Astrocyte (in vitro differentiated cells and primary cell): ENCODE measurements at places on chromosomes 5 and 9.
A peak's percentile ranks its signal among the peaks of the same experiment; 100 is the strongest.

DNA sequence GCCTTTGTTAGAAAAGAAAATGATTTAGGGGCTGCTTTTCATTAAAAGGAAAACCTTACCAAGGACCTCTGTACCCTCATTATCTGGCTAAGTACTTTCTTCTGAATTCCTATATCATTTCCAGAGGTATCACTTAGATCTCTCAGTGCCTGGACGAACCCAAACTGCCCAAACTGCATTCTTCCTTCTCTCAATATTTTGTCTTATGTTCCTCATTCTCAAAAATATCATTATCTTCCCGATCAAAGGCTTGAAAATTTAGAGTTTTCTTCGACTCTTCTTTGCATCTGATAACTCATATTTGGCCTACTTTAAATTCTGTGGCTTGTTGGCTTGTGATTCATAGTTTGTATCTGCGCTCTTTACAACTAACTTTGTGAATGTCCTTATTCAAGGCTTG is 136.7 kb upstream of the TAF11L2 start:
- DNase-seq = no peak

- DNase-seq = no peak
These were observed 200.5 kb downstream of the DRD1 start for GRCh38 chr5:175243441-175243840.

- peak; percentile 48 for DNase-seq
These were observed 396.5 kb upstream of the MEF2C start for GRCh38 chr5:89279391-89280036.

GRCh38 chr5:37738057-37738691 is 101.7 kb downstream of the GDNF start:
- peak; percentile 92 for DNase-seq

DNA sequence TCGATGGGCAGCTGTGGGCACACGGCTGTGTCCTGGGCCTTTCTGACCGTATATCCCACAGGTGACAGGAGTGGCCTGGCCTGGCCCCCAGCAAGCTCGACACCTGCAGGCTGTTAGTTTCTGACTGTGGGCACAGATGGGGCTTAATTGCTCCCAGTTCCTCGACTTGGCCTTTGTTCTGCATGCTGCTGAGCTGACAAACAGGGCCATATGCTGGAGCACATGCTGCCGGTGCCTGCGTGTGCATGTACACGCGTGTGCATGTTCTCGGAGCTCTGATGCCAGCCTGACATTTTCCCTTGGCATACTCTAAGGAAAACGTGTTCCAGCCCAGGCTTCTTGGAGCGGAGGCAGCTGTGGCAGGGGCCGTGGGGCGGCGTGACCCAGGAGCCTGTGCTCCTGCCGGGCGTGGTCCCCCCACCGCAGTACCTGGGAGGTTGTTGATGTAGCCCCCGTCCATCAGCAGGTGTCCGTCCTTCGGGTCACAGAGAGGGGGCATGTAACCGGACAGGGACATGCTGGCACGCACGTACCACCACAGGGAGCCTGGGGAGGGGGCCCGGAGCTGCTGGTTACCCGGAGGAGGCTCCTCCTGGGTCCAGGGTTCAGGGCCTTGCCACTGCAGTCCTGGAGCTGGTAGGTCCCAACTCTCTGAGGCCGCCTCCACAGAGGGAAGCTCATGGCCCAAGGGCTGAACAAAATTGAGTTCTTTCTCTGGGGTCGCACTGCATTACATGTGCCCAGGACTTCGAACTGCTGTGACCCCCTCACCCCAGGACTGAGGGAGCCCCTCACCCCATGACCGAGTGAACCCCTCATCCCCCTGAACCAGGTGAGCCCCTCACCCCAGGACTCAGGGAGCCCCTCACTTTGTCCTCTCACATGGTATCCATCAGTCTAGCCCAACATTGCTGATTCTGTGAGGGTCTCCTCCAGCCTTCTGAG is 4.1 kb upstream of the NSMF start:
- no peak for DNase-seq

GRCh38 chr5:176342158-176342483 is 19.4 kb downstream of the KIAA1191 start:
- no peak for DNase-seq

DNA sequence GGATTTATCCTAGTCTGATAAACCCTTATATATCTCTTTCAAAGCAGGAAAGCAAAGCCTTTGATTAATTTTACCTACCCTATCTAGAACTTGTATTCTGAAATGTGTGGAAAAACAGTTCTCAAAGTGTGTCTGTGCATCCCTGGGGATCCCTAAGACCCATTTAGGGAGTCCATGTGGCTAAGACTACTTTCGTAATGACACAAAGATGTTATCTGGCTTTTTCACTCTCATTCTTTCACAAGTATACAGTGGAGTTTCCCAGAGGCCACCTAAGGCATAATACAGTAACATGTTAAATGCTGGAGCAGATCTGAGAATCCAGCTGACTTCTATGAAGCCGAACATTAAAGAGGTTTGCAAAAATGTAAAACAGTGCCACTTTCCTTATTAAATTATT is 54.3 kb upstream of the TNFSF15 start:
- DNase-seq = no peak

DNA sequence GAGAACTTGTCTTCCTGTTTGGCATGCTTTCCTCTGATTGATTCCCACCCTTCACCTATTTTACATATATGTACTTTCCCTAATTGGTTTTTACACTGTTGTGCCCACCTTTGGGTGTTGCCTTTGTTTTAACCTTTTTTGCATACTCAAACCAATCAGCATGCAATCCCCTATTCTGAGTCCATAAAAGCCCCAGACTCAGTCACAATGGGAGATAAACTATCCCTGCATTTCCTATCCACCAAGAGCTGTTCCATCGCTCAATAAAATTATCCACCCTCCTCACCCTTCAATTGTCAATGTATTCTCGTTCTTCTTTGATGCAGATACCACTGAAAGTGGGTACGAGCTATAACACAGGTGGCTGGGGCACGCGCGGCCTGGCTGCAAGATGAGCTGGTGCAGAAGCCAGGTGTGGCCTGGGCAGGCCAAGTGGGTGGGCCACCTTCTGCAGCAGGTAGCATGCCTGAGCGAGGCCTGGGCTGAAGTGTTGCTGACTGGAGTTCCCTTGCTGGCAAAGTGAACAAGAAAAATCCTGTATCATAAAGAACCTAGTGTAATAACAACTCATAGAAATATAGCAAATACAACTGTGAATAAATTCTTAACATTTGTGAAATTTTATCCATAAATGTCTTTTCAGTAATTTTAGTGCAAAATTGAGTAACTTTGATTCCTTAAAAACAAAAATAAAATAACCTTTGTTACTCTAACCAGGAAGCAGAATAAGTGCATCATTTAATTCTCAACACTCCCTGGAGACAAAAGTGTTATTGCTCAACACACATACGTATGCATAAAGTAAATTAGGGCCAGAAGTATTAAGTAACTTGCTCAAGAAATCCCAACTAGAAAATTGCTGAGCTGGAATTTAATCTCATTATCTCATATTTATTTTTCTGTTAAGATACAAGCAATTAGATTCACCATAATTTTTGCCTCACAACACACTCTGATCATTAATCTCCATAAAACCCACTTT is 685.3 kb upstream of the EDIL3 start:
- no peak for DNase-seq

- peak; percentile 25 for DNase-seq
These were observed 41.6 kb upstream of the ZBTB43 start for GRCh38 chr9:126763130-126763764.

DNA sequence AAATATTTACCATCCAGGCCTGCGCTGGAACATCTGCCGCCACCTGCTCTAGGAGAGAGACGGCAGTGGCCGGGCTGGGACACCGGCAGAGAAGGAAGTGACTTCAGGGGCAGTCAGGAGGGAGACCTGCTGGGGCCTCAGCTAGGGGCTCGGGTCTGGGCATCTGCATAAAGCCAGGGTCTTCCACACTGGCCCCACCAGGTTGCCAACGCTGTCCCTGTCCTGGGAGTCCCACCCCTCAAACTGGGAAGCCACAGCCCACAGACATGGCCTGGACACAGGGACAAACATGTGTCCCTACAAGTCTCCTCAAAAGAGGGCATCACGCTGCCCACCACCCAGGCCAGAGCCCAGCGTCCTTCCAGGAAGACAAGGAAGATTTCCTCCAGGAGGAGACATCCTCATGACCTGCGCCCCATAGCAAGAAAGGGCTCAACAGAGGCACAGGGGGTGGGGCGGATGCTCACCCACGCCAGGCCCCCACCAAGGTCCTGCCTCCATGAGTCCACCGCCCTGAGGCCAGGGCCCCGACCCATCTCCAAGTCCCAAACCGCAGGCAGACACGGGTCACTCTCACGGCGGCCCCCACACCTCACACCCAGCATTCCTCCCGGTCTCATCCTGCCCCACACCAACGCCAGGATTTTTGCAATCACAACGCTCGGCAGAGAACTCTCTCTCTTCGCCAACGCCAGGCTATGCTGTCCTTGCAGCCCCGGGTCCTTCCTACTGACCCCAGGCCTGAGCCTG is 9.0 kb downstream of the VAV2 start:
- no peak for DNase-seq

DNA sequence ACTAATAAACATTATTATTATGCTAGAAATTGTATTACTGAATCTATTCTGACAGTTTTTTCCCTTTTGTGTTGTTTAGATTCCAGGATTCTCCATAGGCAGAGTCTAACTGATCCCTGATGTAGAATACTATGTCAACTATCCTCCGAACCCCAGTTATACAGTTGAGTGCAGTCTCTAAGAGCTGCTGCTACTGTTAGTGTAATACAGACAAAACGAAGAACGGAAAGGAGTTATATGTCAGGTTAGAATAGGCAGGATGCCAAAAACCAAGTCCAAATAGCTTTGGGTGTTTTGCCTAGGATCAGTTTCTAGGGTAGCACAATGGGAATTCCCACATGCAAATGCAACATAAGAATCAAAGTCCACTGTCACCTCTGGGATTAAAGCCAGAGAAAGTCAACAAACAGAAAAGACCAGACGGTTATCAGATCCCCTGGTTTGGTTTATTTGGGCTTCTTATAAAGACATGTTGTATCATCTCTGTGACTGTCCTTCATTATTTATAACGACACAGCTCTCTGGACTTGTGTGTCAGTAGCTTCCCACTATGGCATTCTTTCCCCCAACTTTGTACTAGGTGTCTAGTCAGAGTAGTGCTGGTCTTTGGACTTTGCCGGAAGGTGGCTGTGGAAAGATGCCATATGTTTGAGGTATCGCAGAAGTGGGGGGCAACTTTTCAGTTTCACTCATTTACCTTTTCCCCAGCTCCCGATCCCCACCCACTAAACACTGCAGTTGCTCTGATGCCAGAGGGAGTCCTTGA is 14.9 kb upstream of the TMEM38B start:
- no peak for DNase-seq

DNA sequence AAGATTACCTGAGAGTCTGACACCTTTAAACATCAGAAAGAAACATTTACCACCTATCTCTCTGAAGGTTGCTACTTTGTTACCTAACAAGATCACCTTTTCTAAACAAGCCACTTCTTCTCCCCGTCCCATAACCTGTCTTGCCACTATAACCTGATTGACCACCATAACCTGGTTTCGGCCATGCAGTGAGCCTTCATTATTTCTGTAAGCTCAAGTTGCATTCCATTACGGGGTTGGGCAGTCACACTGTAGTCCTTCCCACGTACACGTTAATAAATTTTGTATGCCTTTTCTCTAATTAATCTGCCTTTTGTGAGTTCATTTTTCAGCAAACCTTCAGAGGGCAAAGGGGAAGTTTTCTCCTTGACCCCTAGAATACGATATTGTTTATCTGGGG is 28.0 kb upstream of the CCNG1 start:
- DNase-seq = no peak

GRCh38 chr9:127452691-127453090 is 1.4 kb downstream of the LRSAM1 start:
- peak; percentile 25 for DNase-seq

DNA sequence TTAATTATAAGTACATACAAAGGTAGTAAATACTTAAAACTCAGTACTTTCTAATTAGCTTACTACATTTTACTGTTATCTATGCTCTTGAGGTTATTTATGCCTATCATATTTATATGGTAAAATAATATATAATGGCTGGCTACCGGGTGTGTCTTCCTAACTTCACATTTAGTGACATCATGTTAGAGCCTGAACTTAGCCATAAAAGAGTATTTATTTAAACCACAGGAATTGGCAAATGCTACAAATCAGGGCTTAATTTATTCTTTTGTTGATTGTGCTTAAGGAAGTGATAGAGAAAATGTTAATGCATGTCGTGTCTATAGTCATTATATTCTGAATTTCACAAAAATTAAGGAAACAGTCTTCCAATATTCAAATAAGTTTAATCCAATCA is 73.1 kb downstream of the NDUFAF2 start:
- DNase-seq = peak; percentile 10

- no peak for DNase-seq
These were observed 58.5 kb downstream of the BRINP1 start for GRCh38 chr9:119310741-119311140.

- peak; percentile 54 for DNase-seq
These were observed 69.0 kb downstream of the ADAMTS16 start for GRCh38 chr5:5209089-5209488.

GRCh38 chr5:38554403-38554802 is 2.0 kb downstream of the LIFR start:
- no peak for DNase-seq

DNA sequence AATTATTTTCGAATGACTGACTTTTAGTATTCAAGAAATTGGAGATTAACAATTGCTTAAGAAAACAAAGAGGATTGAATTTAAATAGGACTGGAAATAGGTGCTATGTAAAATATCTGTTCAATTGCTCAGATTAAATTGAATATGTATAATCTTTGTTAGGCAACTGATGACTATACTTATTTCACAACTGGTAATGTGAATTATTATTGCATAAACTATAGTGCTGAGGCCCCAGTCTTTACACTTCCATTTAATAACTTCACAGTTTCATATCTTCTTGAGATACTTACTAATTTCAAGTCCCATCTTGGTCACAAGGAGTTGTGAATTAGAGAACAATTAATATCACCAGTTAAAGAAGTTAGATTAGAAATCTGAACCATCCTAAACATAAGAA is 16.7 kb downstream of the CEP78 start:
- DNase-seq = no peak

DNA sequence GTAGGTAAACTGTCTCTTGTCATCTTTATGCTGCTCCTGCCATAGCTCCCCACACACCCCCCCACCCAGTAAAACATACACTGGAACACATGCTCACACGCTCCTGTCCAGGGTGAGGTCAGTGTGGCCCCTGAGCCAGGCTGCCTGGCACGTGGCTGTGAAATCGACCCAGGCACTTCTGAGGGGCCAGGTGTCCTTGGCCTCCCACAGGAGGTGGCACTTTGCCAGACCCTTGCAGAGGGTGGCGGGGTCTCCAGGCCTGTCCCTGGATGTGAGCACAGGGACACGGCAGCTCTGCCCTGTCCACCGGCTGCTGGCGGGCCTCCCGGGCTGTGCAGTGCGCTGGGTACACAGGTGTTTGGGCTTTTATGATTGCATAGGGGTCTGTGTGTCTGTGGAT is 10.0 kb upstream of the CRB2 start:
- DNase-seq = no peak

- DNase-seq = peak; percentile 30
These were observed 46.5 kb downstream of the PSMB7 start for GRCh38 chr9:124368692-124369091.

- DNase-seq = peak; percentile 61
These were observed 352.4 kb upstream of the ACTBL2 start for GRCh38 chr5:57834829-57835608.
